ENCODE measurements at places on chromosomes 1 and 21.

DNA sequence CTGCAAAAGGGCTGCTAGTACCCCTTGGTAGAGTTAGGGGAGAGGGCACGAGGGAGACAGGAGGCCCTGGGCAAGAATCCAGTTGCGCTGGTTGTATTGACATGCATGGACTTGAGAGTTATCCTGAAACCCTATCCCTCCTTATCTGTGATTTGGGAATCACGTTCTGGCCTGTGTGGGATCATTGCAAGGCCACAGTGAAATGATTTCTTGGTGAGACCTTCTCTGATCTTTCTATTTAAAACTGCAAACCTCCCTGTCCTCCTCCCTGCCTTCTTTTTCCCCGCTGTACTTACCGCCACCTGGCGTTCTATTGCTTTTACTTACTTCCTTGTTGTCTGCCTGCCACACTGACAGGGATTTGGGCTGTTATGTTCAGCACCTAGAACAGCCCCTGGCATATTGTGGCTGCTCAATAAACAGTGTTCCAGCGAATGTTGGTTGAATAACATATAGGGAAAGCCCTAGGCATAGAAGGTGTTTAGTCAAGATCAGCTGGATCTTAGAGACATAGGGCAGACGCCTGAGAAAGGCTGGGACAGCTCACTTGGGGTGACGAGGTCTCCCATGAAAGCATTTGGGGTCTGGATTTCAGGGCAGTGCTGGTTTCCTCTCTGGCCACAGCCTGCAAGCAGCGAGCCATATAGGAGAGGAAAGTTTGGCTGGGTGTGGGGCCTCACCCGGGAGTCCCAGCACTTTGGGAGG is 25.6 kb downstream of the ALPL start:
- peak; percentile 45 for DNase-seq

GRCh38 chr1:46086576-46086975 is 45.9 kb downstream of the PIK3R3 start:
- no peak for DNase-seq

DNA sequence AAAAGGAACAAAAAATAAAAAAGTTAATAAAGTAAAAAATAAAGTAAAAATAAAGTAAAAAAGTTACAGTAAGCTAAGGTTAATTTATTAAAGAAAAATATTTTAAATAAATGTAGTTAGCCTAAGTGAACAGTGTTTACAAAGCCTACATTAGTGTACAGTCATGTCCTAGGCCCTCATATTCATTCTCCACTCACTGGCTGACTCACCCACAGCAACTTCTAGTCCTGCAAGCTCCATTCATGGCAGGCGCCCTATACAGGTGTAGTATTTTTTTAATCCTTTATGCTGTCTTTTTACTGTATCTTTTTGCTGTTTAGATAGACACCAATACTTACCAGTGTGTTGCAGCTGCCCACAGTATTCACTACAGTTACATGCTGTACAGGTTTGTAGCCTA is 12.4 kb downstream of the ADAR start:
- no peak for DNase-seq

DNA sequence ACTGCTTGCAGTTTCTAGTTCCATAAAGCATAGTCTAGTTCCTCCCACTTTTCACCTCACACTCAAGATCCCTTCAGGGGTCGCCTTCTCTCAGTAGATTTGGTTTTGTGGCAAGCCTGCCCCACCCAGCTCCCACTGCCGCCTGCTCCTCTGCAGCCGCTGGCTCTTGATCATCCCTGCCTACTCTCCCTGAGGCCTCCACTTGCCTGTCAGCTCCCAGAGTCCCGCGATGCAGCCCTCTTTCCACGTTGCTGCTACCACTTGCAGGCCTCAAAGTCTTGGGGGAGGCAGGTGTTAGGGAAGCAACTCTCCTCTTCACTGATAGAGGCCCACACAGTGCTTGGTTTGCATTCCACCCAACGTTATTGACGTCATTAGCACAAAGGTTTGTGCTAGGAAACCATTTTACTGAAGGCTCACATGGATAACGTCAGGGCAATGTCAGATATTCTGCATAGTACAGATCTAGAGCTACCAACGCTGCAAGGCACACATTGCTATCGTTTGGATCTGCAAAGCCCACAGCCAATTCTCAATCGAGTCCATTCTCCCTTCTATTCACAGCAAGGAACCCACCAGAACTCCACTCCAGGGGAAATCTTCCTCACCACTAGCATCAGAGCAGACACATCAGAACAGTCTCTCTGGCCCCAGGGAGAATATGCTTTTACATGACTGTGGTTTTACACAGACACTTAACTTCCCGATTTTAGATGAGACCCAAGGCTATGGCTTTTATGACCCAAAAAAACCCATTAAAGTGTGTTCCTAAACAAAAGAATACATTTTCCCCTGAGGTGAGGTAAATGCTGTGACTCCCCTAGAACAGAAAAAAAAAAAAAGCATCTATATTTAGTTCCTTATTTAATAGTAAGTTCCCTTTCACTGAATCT is 519.5 kb upstream of the CAMK1G start:
- DNase-seq: no peak

GRCh38 chr1:207172321-207172720 is 68.3 kb downstream of the C4BPA start:
- no peak for DNase-seq

- no peak for DNase-seq
Observed at GRCh38 chr1:241615043-241615974, 24.9 kb downstream of the CHML start.

- DNase-seq: no peak
Observed at GRCh38 chr1:151593730-151594129, 18.1 kb upstream of the SNX27 start.

DNA sequence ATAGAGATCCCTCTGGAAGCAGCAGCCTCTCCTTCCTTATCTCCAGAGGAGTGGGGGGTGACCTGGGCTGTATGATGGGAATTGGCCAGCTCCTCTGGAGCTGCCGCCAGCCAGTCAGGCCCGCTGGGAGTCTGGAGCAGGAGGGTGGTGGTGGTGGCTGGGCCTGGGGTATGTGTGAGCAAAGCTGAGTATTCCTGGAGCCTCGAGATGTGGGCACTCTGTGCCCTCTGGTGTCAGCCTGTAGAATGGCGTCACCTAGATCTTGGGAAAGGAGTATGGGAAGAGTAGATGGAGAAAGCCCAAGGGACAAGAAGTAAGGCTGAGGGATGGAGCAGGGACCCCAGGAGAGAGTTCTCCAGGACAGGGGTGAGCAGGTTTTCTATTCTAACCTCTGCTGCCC is 16.0 kb downstream of the VANGL2 start:
- DNase-seq: no peak

DNA sequence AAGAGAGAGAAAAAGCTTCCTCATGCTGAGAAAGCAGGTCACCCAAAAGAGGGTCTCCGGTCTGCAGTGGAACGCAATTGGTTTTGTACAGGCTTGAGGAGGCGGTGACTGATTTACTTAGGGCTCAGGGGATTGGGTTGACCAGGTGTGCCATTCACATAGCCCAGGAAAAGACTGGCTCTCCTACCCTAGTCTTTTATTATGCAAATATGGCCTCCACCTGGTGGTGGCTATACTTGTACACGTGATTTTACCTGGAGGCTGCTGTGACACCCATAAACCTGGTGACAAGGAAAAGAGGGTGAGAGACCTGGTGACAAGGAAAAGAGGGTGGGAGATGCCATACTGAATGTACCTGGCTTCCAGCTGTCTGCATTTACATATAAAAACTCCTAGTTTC is 49.9 kb downstream of the DNTTIP2 start:
- DNase-seq: no peak

DNA sequence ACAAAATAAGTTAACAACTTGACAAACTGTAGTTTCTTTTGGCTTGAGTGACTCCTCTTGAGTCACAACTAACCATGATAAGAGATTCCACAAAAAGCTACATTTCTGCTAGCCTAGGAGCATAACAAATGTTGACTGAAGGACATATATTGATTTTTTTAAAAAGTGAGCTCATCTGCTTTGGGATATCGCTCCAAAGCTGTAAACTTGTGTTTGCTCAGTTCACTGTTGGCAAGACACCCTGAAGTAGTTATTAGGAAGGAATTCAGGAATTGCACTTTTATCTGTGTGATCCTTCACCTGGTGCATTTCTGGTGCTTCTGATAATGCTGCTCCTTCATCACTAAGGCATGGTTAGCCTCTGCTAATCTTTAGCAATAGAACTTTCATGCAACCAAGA is 23.7 kb downstream of the RWDD3 start:
- no peak for DNase-seq

DNA sequence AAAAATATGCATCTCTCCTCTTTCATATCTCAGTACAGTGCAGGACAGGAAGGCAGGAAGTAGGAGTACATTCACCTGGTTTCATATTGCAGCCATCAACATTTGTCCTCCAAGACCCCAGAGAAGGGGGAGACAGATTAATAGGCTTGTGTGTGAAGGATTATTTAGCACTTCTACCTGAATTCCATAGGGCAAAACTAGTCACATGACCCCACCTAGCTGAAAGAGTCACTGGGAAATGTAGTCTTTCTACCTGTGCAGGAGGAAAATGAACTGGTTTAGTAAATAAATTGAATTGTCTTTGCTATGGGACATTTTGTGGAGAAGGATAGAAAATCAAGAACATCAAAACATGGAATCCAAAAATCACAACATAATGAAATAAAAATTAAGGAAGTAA is 13.9 kb upstream of the TRIM33 start:
- DNase-seq: no peak

DNA sequence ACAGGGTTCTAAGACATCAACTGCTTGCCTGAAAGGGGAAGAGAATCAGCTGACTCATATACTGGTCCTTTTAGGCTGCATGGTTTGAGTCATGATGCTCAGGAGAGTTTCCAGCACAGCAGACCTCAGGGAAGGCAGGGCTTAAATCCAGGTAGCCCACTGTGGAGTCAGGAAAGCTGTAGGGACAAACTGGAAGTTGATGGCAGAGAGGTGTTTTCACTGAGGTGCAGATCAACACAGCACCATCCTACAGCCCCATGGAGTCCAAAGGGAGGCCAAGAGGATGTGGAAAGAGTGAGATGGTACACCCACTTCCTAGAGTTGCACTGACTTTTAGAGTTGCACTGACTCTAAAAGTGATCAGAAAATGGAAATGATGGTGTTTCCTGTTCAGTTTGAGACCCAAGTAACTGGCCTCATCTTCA is 252.4 kb upstream of the DUSP10 start:
- no peak for DNase-seq

- no peak for DNase-seq
Observed at GRCh38 chr1:168518201-168518689, 25.6 kb downstream of the XCL2 start.

- no peak for DNase-seq
Observed at GRCh38 chr1:43653893-43654292, 3.9 kb downstream of the KDM4A start.

GRCh38 chr1:90155721-90156487 is 161.0 kb downstream of the ZNF326 start:
- DNase-seq: no peak

DNA sequence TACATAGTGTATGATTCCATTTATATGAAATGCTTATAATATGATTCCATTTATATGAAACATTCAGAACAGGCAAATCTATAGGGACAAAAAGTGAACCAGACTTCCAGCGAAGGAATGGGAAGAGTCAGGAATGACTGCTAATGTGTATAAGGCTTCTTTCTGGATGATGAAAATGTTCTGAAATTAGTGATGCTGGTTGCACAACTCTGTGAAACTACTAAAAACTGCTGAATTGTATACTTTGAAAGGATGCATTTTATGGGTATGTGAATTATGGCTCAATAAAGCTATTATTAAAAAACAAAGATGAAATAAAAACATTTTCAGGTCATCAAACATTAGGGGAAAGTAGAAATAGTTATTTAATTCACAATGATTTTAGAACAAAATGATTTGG is 14.1 kb upstream of the IL24 start:
- DNase-seq: no peak

GRCh38 chr21:46154155-46154954 is 1.0 kb downstream of the FTCD start:
- no peak for DNase-seq

- DNase-seq: no peak
Observed at GRCh38 chr1:24526940-24527542, 24.4 kb downstream of the RCAN3 start.

- no peak for DNase-seq
Observed at GRCh38 chr1:147824798-147825197, 64.4 kb upstream of the GJA5 start.

GRCh38 chr1:75632350-75632949 is 21.5 kb upstream of the SLC44A5 start:
- peak; percentile 27 for DNase-seq

DNA sequence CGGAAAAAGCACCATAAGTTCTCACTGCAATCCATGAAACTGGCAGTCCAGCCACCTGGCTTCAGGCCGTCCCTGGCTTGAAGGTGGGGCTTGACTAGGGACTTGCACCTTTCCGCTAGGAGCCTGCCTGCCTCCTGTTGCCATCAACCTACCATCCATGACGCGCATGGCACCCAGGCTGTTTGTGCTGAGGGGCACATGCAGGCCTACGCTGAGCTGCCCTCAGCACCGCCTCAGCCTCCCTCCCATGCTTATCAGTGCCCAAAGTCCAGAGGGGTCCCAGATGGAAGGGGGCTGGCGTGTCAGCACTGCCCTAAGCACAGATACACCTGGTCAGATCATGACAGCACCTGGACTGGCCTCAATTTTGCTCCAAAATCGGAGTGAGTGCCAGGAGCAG is 190.2 kb upstream of the LYPLAL1 start:
- DNase-seq: no peak

DNA sequence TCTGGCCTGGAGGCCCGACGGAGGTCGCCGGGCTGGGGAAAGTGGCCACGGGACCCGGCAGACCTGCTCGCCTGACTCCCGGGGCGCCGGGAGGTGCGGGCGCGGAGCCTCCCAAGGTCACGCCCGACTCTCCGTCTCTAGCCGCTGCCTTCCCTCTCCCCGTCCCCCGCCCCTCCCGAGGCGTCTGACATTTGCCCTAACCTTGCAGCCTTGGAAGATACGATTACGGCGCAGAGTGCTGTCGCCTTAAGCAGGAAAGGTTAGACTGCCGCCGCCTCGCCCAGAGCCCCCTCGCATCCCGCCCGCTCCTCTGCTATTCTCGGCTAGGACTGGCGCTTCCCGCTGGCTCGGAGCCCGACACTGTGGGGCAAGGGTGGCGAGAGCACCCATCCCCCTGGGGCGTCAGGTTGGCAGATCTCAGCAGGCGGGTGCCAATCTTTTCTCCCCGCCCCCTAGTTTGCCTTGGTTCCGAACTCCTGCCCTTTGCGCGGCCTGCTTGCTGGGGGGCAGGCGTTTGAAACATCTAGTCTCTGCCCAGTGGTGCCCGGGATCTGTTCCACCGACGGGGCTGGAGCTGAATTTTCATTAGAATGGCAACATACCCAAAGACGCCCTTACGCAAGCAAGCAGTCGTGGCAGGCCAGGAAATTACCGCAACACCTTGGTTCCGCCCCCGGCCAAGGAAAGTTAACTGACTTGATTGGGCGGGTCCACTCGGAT is 835 bp downstream of the PGM1 start:
- peak; percentile 24 for DNase-seq

DNA sequence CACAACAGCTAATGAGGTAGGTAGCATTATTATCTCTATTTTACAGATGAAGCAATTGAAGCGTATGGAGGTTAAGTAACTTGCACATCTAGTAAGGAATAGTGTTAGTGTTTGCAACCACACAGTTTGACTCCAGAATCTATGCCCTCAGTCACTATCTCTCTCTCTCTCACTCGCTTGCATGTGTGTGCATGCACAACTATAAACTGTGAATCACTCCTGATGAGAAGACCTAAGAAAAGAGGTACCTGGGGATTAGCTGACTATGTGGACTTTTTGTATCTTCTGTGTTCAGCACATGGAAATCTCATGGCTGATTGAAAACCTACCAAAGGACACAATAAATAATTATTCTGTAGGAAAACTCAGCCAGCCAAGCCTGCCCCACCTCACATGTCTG is 295.5 kb downstream of the BRINP2 start:
- no peak for DNase-seq

All from left kidney (tissue), 8 donors.